ENCODE measurements at places on chromosomes 5 and 9.

DNA sequence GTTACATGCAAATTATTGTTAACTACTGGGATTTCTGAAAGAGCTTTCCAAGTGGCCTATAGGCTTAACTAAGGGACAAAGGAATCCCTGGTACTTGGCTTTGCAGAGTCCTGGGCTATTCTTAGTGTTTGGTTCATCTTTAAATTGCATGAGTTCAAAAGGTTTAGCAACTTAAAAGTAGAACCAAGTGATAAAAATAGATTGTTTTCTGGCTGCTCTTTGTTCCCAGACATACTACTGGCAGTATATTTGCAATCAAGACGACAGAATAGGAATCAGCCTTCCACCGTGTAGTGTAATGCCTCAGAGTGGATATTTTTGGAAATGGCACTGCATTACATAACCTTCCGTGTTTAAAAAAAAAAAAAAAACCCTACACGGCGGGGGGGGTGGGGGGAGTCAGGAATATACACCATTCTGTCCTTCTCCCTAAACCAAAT, 1.0 kb downstream of the NREP start:
- DNase-seq, result no peak

GRCh38 chr9:95508242-95508967, 8.4 kb downstream of the PTCH1 start:
- DNase-seq, result no peak

GRCh38 chr5:67268231-67269021, 71.8 kb upstream of the CD180 start:
- peak; percentile 62 for DNase-seq

DNA sequence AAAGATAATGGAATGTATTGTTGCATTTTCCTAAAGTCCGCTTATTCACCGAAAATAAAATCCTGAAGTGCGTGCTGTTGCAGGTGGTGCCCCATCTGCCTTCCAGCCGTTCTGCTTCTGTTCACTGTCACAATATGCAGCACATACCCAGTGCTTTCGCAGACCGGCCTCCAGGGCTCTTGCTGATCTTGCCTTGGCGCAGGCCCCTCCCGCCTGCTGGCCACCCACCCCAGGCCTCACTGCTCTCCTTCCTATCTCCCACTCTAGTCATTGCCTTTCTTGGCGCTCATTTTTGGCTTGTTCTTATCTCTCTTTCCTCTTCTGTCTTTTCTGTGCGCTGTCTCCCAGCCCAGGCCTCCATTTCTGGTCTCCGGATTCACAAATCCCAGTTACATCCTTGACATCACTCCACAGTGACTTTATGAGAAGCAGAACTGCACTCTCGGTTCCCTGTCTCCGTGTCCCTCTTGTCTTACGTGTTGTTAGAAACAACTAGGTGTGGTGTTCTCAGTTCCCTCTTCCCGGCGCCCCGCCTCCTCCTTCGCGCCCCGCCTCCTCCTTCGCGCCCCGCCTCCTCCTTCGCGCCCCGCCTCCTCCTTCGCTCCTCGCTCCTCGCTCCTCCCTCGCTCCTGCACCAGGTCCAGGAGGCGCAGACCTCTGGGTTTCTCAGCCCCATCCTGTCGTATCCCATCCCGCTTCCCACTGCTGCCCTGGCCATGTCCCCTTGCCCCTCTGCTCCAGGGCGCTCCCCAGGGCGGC, 201.7 kb upstream of the OTULINL start:
- DNase-seq, result no peak

GRCh38 chr5:31962351-31962751, 211.8 kb downstream of the GOLPH3 start:
- DNase-seq, result no peak

GRCh38 chr5:103254921-103255320, 3.6 kb upstream of the MACIR start:
- DNase-seq, result no peak

DNA sequence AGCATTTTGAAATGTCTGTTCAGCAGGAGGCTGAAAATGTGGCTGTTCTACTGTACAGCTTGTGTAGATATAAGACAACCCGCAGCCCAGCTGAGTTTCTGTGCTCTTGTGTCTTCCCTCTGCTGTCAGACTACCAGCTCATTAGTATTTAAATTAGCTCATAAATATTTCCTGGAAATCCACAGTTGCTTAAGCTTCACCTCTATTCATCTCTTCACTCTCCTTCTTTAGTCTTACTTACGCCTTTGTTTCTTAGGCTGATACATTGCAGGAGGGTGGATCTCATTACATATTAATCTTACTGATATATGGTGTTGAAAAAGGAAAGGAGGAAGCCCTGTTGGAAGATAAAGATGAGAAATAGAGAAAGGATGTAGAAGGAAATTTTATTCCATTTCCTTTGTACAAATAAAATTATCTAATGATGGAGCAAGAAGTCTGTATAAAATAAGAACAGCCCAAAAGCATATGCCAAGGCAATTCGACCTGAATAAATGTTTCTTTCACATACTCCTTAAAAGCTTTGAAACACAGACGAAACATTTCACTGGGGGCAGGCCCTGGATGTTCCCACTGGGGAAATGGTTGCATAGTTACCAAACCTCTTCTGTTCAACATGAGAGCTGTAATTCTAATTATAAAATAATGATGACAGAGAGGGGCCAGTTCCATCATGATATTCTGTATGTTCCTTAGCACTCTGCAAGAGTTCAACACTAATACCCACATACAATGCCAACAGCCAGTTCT, 111.8 kb upstream of the APC start:
- DNase-seq, result no peak
